ENCODE measurements at places on chromosomes 2 and 18.
A peak's percentile ranks its signal among the peaks of the same experiment; 100 is the strongest.

DNA sequence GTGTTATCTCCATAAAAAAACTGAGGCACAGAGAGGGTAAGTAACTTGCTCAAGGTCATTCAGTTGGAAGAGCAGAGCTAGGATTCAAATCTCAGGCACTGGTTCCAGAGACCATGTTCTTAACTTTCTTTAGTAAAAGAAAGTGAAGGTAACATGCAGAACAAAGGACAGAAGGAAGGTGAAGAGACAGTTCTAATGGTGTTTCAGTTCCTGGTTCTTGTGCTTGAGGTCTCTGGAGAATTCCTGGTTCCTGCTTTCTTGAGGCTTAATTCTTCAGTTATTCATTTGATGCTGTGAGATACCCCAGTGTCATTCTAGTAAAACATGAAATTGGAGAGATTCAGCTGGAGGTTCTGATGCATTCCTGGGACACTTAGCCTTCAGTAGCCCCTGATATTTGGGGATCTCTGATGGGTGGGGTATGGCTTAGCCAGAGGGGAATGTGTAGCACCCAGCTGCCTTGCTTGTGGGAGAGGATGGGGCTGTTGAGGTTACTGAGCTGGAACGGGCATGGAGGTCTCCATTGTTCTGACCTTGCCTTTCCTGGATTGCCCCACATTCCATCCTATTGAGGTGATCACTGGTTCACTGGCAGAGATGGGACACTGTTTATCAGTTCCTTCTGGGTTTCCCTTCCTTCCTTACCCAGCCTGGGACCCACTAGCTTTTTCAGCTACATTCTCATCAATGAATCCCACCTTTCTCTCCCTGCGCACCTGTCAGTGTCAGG lies 46.8 kb downstream of the SEMA4F start:
- no peak for DNase-seq

- no peak for DNase-seq
Measured at GRCh38 chr18:9851511-9851910, 34.3 kb upstream of the TXNDC2 start.

DNA sequence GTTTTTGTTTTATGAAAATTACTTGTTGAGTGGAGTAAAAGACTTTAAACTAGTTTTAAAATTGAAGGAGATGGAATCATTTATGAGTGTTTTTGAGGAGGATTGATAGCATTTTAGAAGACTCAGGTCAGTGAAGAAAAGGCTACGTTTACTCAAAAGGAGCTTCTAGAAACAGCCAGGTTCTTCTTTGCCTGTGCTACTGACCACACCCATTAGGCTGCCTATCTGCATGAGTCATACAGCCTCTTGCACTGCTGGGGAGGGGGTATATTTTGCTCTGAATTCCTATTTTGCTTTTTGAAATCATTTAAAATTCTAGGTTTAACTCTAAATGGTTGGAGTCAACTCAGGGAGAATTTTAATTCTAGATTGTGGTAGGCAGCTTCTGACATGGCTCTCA lies 22.3 kb downstream of the EFEMP1 start:
- DNase-seq = no peak

- DNase-seq = no peak
Measured at GRCh38 chr2:72682061-72682460, 143.8 kb downstream of the EXOC6B start.

DNA sequence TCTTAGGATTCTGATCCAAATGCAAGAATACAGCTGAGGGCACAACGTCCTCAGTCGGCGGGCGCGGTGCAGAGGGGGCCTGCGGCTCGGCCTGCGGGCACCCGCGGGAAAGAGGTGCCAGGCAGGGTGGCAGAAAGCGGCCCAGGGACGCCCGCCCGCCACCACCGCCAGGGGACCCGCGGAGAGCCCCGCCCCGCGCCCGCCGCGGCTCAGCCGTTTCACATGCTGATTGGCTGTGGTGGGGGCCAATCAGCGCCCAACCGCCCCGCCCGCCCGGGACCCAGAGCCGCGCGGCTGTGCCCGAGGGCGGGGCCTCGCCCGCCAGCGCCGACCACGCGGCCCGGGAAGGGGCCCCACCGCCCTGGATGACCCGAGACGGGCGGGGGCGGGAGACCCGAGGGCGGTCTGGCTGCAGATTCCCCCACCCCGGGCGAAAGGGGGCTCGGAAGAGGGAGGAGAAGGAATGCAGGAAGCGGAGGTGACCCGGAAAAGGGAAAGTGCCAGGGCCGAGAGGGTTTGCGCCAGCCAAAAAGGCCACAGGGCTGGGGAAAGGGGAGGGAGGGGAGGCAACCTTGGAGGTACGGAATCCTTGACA lies 8.0 kb downstream of the IRS1 start:
- peak; percentile 87 for DNase-seq

GRCh38 chr2:216539791-216540241 lies 41.2 kb downstream of the RPL37A start:
- DNase-seq = no peak

GRCh38 chr2:147829106-147829505 lies 15.7 kb upstream of the ACVR2A start:
- no peak for DNase-seq

DNA sequence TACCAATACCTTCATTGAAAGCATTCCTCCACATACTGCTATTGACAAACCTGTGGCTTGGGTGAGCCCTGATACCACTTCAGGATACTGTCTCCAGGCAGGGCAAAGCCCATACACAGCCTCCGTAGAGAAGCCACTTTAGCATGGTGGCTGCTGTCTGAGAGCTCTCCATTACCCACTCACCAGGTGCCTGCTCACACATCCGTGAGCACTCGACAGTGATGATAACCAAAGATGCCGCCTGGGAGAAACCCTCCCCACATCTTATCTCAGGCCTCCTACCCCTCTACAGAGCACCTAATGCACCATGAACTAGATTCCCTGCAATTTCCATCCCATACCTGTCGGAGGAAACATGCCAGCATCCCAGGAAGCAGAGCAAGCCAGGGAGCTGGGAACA lies 57.6 kb upstream of the KLHL29 start:
- DNase-seq = no peak

DNA sequence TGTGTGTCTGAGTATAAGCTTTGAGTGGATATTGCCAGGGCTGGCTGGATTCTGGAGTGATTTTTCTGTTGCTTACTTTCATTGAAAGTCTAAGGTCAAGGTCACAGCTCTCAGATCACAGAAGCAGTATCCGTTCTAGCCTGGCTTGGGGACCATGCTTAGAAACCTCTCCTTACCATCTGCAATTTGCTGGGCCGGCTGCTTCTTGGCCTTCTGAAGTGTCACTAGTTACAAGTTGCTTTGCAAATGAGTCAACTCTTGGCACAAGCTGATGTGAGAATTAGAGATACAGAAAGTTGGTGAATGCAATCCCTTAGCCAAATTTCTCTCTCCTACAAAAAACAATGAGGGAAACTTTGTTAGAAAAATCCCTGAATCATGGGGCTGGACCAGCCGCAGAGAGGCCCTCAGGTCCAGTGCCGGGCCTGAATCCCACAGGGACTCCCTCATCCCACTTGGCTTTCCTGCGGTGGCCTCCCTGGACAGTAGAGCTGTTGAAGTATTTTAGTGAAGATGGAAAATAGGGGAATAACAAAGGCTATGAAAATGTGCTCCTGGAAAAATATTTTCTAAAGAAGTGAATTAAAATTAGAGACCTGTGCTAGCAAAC lies 92.7 kb upstream of the CNGA3 start:
- DNase-seq = no peak

DNA sequence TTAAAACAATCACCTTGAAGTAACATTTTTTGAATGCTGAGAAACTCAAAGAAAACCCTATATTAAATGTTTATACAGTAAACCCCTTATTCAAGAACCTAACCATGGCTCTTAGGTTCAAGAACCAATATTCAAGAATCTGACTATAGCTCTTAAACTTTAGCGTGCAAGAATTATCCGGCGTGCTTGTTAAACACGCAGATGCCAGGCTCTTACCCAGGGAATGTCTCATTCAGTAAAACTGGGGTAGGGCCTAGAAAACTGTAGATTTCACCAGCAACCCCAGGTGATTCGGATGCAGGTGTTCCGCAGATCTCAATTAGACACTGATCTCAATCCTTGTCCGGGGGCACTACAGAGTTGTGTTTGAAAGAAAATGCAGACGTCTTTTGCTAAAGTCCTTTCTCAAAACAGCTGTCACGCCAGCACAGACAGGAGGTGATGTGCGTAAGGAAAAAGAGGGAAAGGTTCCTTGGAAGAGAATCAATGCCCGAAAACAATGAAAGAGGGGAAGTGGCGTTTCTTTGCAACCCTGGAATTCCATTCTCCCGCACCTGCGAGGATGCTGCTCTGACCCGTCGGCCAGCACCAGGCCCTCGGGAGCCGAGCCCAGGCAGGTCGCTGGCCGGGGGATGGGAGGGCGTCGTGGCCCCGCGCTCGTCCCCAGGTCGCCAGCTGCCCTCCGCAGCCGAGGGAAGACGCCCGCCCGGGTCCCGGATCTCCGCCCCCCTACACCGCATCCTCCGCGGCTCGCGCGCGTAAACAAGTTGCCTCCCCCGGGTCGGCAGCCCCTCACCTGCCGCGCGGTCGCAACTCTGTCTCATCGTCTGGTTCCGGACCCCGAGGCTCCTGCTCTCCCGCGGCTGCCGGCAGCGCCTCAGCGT lies 851 bp downstream of the EIF2AK3 start:
- DNase-seq = peak; percentile 77

GRCh38 chr2:53353135-53354114 lies 414.2 kb upstream of the CHAC2 start:
- DNase-seq = no peak
